ENCODE measurements at places on chromosomes 11 and 22.
A peak's percentile ranks its signal among the peaks of the same experiment; 100 is the strongest.

DNA sequence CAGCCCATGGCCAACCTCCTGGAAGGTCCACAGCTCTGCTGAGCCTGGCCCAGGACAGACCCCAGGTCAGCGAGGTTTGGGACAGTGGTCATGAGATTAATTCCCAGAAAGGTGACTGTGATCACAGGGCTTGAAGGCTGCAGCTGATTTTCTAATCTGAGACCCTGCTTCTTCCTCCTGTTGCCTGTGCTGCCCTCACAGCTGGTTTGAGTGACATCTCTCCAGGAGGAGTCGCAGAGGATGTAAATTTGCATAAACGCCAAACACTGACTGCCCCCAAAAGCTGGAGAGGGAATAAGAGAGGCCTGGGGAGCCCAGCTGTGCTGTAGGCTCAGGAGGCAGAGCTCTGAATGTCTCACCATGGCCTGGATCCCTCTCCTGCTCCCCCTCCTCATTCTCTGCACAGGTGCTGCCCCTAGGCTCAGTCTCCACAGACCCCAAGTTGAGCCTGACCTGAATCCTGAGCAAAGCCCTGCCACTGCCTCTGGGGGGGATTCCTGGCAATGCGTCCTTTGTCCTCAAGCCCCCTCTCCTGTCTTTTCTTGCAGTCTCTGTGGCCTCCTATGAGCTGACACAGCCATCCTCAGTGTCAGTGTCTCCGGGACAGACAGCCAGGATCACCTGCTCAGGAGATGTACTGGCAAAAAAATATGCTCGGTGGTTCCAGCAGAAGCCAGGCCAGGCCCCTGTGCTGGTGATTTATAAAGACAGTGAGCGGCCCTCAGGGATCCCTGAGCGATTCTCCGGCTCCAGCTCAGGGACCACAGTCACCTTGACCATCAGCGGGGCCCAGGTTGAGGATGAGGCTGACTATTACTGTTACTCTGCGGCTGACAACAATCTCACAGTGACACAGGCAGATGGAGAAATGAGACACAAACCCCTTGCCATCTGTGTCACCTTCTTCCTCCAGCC, 23.8 kb downstream of the GGTLC2 start:
- DNase-seq: no peak

DNA sequence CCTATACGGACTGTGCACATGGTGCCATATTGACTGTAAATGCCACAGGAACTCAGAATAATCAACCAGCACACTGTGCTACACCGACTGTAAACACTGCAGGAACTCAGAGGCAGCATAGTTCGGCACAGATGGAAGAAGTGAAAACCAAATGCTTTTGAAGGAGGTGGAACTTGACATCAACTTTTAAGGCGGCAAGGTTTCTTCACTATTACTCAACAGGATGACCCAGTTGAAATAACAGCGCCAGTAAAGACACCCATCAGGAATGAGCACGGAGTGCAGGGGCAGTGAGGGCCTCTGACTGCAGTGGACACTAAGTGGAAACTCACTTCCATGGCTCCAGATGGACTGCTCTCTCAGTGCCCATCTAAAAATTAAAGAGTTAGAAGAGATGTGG, 15.7 kb downstream of the TESMIN start:
- DNase-seq: no peak

DNA sequence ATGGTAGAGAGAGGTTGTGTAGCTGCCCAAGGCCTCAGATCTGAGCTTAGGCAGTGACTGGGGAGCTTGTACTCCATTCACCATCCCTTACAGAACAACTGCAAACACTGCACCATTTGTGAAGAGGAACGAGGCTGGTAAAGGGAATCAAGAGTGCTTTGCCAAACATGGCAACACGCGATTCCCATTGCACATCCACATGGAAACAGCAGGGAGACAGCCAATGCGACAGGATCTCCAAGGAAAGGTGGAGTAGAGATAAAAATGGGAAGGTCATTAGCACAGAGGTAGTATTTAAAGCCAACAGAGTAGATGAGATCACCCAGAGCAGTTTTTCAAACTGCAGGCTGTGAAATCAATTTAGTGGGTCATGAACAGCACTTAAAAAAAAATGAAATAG, 42.0 kb downstream of the TCF20 start:
- DNase-seq: no peak

DNA sequence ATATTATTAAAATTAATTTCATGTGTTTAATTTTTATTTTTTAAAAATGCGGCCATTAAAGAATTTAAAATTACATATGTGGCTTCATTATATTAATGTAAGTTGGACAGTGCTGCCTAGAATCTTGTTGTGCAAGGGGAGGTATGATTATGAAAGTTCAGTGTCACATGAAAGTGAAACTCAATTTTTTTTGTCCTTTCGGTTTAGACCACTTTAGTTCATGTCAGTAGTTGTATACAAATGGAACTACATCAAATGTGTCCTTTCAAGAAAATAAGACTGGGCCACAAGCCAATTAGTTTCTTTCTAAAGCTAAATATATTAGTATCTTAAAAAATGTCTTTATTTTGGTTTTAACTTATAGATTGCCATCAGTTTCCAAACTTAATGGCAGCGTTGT, 35.7 kb downstream of the TBCEL start:
- DNase-seq: no peak

DNA sequence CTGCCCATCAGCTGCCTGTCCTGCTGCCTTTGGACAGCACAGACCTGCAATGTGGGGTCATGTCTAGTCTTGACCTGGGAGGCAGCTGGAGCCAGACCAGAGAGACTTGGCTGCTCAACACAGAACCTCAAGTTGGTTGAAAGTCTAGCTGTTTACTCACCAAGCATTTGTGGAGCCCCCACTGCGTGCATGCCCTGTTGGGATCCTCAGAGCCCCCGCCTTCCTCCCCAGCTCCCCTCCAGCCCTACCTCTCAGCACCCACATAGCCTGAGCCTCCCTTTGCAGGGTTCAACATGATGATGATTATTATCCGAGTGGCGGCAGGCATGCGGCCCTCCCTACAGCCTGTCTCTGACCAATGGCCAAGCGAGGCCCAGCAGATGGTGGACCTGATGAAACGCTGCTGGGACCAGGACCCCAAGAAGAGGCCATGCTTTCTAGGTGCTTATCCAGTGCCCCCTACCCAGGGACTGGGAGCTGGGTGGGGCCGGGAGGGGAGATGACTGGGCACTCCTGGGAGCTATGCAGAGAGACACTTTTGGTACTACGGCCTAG, 8.3 kb downstream of the ANKK1 start:
- no peak for DNase-seq

GRCh38 chr11:11312738-11313137, 40.3 kb downstream of the CSNK2A3 start:
- no peak for DNase-seq

- peak; percentile 43 for DNase-seq
Observed at GRCh38 chr11:67301951-67302516, 1.3 kb upstream of the SSH3 start.

DNA sequence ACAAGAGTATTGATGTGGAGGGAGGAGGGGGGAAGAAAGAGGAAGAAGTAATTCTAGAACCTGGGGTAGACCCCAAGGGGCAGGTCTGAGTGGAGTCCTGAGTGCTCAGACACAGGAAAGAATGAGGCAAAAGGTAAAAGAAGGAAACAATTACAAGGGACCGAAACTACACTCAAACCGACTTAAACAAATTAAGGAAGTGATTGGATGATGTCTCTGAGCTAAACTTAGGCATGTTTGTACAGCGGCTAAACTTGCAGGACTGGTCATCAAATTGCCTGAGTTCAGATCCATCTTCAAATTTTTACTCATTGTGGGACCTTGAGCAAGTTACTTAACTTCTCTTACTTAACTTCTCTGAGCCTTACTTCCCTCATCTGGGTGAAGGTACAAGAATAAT, 86.3 kb upstream of the LRRC55 start:
- DNase-seq: no peak

DNA sequence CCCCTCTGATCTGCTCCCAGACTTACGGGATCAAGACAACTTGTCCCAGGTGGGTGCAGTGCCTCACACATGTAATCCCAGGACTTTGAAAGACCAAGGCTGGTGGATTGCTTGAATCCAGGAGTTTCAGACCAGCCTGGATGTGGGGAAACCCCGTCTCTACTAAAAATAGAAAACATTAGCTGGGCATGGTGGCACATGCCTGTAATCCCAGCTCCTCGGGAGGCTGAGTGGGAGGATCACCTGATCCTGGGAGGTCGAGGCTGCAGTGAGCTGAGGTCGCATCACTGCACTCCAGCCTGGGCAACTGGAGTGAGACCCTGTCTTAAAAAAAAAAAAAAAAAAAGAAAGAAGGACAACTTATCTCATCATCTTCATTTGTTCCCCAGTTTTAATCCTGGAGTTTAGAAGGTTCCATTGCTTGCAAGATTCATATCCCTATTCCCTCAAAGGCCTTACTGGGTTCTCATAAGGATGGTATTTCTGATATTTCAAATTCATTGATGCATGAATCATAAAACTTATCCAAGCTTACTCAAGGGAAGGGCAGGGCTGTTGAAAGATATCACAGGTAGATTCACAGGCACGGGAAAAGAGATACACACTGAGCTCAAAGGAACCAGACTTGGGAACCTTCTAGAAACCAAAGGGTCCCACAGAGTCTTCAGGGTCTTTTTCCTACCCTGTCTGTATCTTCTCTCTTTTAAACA, 14.6 kb downstream of the ENDOD1 start:
- no peak for DNase-seq

DNA sequence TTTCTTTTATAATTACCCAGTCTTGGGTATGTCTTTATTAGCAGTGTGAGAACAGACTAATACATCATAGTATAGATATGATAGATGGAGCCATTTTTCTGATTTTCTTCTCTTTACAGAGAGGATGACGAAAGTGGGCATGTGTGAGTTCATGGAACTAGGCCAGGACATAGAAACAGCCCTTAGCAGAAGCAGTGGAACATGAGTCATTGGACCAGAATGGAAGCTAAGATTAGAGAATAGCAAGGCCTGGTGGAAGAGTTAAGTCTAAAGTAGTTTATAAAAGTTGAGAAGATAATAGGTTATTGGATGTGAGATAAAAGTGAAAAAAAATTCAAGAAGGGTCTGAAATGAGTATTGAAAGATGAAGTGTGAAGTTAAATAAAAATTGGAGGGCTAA, 97.0 kb upstream of the MPPED2 start:
- DNase-seq: no peak

GRCh38 chr11:101508370-101508769, 75.4 kb downstream of the TRPC6 start:
- DNase-seq: no peak

- no peak for DNase-seq
Observed at GRCh38 chr11:45305874-45306623, 19.9 kb upstream of the SYT13 start.

GRCh38 chr11:35038211-35038928, 100.6 kb upstream of the CD44 start:
- DNase-seq: no peak

- no peak for DNase-seq
Observed at GRCh38 chr11:106178361-106178760, 100.9 kb downstream of the AASDHPPT start.

DNA sequence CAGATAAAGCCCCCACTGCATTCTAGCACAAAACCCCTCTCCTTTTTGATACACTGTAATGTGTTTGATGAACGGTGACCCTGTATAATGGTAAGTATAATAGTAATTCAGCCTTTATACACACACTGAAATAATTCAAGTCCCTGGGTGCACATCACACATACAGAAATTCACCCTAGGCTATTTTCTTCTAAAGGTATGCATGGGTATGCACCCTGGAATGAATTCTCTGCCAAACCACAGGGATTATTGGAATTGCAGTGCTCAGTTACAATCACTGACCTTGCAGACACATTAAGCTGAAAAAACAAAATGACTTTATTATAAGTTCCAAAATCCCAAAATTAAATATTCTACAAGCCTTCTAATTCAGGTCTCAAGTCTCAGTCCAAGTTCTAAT, 245.9 kb upstream of the FAT3 start:
- no peak for DNase-seq

- no peak for DNase-seq
Observed at GRCh38 chr11:59866397-59866796, at the start of gene TCN1. Gene TCN1 (minus strand): TSS chr11:59866487. CDS start chr11:59866470, 17 bp downstream.

DNA sequence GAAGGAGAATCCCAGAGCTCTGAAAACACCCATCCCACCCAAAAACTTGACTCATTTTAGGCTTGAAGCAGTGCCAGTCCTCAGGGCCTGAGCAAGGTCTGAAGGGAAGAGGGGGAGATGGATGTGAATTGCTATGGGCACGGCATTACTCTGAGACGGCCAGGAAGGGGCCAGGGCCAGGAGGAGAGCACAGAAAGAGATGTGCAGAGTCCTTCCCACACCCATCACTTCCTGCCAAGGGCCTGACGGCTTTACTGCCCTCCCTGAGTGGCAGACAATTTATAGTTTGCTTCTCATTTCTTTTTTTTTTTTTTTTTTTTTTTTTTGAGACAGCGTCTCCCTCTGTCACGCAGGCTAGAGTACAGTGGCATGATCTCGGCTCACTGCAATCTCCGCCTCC, 22.5 kb downstream of the TAB1 start:
- DNase-seq: no peak
